CD4-positive, alpha-beta T cell treated with Interleukin-6 for 4 hours (primary cell): ENCODE measurements at places on chromosomes 16 and 17.

GRCh38 chr16:25066747-25067631, 44.6 kb upstream of the LCMT1 start:
- peak; percentile 86 for DNase-seq

- no peak for DNase-seq
These were observed 45.8 kb downstream of the TNFRSF13B start for GRCh38 chr17:16926061-16926511.

GRCh38 chr17:35423761-35424160, 8.5 kb downstream of the SLFN12 start:
- no peak for DNase-seq

DNA sequence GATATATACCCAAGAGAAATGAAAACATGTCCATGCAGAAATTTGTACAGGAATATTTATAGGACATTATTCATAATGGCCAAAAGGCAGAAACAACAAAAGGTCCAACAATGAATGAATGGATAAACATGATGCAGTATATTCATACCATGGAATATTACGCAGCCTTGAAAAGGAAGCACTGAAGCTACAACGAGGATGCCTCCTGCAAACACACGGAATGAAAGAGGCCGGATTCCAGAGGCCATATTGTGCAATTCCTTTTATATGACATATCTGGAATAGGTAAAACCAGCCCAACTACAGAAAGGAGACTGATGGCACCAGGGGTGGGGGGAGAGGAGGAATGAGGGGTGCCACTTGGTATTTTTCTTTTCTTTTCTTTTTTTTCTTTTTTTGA, 14.5 kb upstream of the CHMP6 start:
- no peak for DNase-seq

GRCh38 chr17:65027305-65027704, 29.2 kb downstream of the GNA13 start:
- peak; percentile 61 for DNase-seq

- peak; percentile 64 for DNase-seq
These were observed 123.0 kb downstream of the RPTOR start for GRCh38 chr17:80667462-80668277.

DNA sequence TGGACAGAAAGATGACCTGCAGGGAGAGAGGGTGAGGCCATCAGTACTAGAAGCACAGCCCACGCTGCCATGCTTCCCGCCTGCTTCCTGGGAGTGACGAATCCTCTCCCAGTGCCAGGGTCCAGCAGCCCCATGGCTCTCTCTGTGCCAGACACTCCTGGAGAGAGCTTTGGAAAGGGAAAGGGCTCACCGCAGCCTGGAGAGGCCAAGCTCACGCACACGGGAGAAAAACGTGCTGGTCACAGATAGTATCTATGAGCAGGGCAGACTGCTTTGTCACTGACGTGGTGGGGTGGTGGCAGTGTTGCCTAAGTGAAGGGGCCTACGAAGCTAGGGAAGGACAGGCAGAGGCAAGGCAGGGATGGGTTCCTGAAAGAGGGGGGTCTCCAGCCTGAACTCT, 5.4 kb downstream of the WBP2 start:
- DNase-seq = no peak

GRCh38 chr17:320139-320538, 32.5 kb downstream of the RPH3AL start:
- DNase-seq = no peak

GRCh38 chr16:8187782-8188372, 402.4 kb downstream of the TMEM114 start:
- DNase-seq = no peak

DNA sequence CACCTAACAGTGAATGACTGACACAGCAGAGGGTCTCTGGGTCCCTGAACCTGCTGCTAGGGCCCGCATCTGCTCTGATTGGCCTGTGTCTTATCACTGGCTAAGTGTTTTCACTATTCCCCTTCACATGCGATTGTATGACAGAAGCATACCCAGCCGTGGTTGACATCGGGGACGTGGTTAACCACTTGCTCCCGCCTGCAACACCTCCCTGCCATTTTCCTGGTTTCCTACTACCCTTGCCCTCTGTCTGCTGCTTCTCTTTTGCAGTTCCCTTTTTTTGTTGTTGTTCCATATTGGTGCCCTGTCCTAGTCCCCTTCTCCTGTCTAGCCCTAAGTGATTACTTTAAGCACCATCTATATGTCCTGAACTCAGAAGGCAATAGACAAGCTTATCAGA, 177.0 kb downstream of the RGS9 start:
- no peak for DNase-seq

DNA sequence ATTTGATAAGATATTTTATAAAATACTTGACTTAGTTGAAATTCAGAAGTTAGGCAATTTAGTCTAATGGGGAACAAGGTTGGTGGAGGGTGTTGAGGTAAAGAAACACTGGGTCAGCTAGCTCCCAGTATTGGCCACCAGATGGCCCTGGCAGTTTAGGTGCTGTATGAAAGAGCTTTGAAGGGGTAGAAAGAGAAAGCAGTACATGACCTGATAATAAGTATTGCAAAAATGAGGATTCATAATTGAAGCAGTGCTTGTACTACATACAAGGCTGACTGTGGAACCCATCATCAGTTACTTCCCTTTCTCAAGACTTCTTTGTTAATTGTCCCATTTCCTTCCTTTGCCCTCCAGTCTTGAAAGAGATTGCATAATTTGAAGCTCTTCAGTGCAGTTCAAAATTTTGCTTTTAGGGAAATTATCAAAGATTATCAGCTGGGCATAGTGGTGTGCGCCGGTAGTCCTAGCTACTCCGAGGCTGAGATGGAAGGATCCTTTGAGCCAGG, 29.4 kb downstream of the TANC2 start:
- DNase-seq = peak; percentile 10

DNA sequence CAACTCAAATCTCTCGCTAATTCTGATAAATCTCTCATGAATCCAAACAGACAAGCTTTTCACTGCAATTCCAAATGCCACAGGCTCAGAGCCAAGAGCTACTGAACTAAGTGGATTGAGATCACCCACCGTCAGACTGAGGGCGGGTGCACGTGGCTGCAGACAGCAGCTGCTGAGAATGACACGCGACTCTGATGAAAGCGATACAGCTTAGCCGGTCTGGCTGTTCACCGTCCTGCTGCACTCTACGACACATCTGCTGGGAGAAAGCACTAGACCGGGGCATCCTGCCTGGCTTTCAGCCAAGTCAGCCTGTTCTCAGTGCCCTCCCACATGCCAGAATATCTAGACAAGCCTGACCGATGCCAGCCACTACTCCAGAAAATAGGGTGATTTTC, 42.6 kb downstream of the KLHDC4 start:
- DNase-seq = peak; percentile 29

- no peak for DNase-seq
These were observed 76.0 kb downstream of the LYRM1 start for GRCh38 chr16:20976576-20976975.

DNA sequence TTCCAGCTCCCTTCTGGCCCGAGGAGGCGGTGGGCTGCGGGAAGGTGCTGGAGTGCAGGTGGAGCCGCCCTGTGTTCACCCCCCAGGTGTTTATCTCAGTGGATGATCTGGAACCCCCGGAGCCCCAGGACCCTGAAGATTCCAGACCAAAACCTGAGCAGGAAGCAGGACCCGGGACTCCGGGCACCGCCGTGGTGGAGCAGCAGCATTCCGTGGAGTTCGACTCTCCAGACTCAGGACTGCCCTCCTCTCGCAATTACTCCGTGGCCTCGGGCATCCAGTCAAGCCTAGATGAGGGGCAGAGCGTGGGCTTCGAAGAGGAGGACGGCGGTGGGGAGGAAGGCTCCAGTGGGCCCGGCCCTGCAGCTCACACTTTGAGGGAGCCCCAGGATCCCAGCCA, 25.5 kb downstream of the MNT start:
- no peak for DNase-seq

GRCh38 chr17:14089179-14089578, 19.9 kb downstream of the COX10 start:
- no peak for DNase-seq

GRCh38 chr16:86681031-86681756, 102.8 kb downstream of the FOXL1 start:
- DNase-seq = no peak

DNA sequence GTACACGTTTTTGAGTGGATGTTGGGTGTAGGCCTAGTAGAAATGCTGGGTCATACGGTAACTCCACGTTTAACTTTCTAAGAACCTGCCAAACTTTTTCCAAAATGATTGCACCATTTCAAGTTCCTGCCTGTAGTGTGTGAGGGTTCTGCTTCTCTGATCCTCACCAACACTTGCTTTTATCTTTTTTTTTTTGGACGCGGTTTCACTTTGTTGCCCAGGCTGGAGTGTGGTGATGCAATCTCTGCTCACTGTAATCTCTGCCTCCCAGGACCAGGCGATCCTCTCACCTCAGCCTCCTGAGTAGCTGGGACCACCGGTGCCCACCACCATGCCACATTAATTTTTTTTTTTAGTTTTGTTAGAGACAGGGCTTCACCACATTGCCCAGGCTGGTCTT, 23.5 kb downstream of the ZNF750 start:
- no peak for DNase-seq

DNA sequence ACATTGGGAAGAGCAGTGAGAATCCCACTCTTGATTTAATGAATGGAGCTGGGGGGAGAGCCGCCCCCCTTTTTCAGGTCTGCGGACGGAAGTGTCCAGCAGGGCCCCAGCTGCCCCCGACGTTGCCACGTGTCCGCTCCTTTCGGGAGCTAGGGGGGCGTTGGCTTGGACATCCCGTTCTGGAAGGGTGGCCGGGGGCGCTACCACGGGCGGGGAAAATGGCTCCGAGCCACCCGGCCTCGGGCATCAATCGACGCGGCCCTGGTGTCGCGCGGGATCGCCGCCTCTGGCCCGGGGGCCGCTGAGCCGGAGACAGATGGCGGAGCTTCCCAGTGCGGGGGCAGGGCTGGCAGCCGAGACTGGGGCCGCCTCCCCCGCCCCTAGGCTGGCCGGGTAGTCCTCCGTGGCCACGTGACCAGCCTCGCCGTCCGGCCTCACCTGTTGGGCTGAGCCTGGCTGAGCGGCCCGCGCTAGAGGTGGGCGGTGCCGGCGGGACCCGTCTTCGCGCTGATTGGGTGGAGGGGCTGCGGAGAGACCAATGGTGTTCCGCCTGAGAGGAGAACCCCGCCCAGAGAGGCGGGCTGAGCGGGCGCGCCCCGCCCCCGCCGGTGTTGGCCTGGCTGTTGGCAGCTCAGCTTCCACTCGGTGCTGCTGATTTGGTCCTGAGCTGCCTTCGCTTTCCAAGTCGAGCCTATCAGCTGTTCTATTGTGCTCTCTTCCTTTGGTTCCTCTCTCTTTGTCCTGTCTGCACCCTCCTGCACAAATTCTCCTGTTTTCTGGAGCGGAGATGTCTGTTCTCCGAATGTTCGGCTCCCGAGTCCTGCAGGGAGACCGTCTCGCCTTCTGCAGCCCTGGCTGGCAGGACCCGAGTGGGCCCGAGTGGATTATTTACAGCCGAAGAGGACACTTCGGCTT, 8.3 kb downstream of the HS3ST3B1 start:
- peak; percentile 95 for DNase-seq

GRCh38 chr16:74577882-74578366, 29.0 kb downstream of the GLG1 start:
- DNase-seq = no peak

DNA sequence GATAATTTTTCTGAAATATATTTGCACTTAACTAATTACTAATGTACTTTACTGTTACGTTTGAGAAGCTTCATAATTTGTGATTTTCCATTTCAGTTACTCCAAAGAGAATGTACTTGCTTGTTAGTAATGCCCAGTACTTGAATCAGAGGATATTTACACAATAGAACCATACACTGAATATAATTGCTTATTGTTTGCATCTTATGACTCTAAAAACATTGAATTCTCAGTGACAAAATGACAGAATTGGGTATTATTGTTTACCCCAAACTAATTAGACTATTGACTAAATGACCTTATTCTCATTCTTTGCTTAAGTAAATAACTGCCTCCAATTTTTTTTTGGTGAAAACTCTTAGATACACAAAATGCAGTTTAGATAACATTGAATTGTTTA, 8.9 kb downstream of the CCP110 start:
- DNase-seq = no peak

- DNase-seq = no peak
These were observed 37.1 kb downstream of the ARHGAP44 start for GRCh38 chr17:12826431-12826830.

- no peak for DNase-seq
These were observed 135.5 kb downstream of the MGAT5B start for GRCh38 chr17:77003699-77004098.

DNA sequence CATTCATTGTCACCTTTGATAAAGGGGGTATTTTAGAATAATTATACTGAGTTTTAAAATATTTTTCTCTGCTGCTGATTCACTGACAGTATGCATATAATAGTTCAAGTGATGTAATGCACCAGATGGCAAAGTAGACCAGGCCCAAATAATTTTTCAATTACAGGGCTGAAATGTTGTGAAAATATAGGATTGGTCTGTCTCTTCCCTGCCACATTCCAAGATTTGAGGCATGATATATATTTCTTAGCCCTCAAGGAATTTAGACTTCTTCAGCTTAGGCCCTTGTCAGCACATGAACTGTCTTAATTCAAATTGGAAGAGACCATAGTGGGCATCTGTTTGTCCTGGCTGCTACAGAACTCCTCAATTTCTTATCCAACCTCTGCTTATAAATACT, 39.2 kb upstream of the SLC12A3 start:
- DNase-seq = no peak

- DNase-seq = no peak
These were observed 25.9 kb downstream of the RNF213 start for GRCh38 chr17:80286638-80286960.

GRCh38 chr17:50779747-50780353, 12.5 kb upstream of the ANKRD40CL start:
- peak; percentile 56 for DNase-seq

- DNase-seq = peak; percentile 76
These were observed 28.4 kb downstream of the CDH13 start for GRCh38 chr16:82655072-82655714.

DNA sequence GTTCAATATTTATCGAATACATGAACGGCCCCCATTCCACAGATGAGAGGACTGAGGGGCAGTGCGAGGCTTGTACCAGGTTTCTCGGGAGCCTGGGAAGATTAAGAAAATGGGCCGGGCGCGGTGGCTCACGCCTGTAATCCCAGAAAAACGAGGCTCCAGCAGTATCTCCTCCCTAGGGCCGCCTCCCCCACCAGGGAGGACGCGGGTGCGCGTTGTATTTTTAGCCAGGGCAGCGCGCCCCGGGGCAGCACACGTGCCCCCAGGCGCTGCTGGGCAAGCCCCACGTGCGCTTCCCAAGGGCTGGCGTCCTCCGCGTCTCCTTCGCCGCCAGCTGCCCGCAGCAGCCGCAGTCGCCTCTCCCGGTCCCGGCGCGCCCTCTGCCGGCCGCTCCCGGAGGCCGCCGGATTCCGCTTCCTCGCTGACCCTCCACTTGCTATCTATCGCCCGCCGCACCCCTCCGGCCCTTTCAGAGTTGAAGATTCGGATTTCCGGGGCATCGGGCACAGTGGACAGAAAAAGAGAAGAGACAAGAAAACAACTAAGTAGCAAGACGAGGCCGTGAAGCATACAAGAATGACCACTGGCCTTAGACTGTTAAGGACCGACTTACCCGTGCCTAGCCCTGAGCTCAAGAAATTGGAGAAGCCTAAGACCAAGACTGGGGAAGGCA, 1.9 kb upstream of the YBX2 start:
- peak; percentile 76 for DNase-seq
